ENCODE measurements at places on chromosomes 5 and 9.

- no peak for DNase-seq
These were observed 3.3 kb upstream of the SNX18 start for GRCh38 chr5:54514291-54514690.

GRCh38 chr5:109496112-109496511 lies 86.3 kb upstream of the PJA2 start:
- DNase-seq, result no peak

- no peak for DNase-seq
These were observed 72.9 kb downstream of the IQGAP2 start for GRCh38 chr5:76475936-76476335.

DNA sequence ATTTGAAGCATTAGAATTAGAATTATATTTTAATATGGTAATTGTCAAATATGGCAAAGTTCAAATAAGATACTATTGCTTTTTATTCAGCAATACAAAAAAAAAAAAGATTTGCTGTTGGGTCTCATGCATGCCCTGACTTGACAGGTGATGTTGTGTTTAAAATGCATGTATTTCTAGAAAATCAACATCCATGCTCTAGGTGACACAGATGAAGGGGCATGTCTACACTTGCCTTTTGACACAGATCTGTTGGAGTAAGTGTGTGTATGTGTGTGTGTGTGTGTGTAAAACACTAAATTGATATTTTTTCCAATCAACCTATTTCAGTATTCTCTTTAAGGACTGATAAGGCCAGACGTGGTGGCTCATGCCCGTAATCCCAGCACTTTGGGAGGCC lies 38.1 kb upstream of the SMARCA2 start:
- no peak for DNase-seq

GRCh38 chr5:79727451-79728355 lies 38.1 kb downstream of the CMYA5 start:
- no peak for DNase-seq

DNA sequence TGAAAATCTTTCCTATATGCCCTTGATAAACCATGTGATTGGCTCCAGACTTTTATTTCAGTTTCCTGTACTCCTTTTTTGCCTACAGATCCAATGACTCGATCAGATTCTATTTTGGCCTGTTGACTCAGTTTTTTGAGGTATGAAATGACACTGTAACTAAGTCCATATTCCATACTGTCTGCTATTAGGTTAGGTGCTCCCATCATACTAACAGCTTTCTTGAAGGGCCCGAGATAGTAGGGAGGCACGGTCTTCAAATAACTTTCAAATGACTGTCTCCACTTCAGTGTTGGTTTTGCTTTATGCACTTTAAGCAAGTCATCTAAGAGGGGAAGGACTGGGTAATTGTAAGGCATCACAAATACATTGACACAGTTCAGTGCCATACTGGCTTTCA lies 295.4 kb upstream of the DAB2 start:
- DNase-seq, result no peak

- DNase-seq, result no peak
These were observed 38.1 kb upstream of the ZCCHC7 start for GRCh38 chr9:37082214-37082765.

Measured in hindlimb muscle (tissue), 1 donor.